Skin of body (tissue), 3 donors: ENCODE measurements at places on chromosomes 5 and 9.

GRCh38 chr5:159263569-159263905, 447 bp downstream of the UBLCP1 start:
- DNase-seq: no peak

DNA sequence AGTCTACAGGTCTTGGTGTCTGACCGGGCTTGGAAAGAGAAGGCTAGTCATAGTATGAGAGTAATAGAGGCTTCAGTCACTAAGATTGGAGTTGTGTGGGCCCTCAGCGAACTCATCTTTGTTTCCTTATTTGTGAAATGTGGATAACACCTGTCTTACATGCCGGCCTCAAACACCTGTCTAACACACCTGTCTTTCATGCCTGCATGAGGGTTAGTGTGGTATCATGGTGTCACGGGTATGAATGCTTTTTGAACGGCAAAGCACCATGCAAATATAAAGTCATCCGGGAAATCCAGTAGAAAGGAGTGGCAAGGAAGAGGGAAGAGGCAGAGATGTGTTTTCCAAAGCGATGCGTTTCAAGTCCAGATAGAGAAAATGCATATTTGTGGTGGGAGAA, 25.5 kb downstream of the GRAMD2B start:
- DNase-seq: no peak

DNA sequence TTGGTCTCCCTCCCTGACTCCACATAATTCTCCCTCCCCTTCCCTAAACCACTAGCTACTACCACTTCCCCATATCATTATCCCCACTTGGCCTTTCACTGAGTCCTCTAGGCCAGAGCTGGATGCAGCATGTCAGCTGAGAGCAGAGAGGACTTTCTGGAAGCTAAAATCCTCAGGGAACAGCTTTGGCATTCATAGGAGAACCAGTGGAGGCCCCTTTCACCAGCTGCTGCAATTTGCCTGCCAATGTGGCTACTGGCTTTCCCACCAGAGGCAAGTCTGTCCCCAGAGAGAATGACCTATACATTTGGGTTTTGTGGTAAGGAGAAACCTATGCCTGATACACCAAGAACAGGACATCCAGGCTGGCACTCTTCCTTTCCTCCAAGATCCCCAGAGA, 14.4 kb downstream of the FAM219A start:
- DNase-seq: no peak

DNA sequence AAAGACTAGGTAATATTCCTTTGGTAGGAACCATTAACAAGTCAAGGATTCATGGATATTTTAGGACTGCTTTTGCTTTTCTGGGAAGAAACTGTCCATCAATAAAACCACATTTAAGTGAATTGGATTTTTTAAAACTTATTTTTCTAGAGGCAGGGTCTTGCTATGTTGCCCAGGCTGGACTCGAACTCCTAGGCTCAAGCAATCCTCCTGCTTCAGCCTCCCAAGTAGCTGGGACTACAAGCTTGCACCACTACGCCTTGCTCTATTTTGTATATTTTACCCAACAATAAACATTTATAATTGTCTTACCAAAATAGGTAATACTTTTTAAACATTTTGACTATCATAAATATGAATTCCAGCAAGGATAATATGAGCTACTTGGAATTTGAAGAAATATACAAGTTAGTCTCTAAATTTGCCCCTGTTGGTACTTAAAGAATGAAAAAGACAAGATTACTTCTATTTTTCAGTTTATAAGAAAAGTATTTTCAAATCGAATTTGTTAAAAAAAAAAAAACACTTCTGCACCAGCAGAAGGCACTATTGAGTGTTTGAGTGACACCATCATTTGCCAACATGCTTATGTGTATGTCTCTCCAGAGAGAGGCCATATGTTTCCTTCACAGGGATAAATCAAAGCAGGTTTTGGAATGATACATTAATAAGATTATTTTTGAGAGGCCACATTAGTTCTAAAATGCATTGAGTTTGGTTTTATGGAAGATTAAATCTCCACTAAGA, 60.0 kb upstream of the CARTPT start:
- DNase-seq: no peak

DNA sequence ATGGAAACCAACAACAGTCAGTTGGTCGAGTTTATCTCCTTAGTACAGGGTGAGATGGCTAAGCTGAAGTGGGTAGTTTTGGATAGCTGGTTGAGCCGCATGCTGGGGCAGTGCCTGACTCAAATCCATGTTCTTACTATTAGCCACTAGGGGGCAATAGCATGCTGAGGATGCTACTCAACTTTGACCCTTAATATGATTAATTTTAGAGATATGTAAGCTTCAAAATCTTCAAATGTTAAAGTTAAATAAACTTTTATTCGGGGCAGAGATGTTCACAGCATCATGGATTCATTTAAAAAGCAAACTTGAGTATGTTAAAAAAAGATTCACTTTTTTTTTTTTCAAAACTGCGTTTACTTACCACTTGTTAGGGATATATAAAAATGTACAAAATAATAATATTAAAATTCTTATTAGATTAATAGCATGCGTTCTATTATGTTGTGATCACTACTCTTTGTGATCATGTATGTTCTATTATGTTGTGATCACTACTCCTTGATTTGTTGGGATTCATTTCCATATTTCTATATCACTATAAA, 57.0 kb downstream of the C9orf153 start:
- peak; percentile 12 for DNase-seq

DNA sequence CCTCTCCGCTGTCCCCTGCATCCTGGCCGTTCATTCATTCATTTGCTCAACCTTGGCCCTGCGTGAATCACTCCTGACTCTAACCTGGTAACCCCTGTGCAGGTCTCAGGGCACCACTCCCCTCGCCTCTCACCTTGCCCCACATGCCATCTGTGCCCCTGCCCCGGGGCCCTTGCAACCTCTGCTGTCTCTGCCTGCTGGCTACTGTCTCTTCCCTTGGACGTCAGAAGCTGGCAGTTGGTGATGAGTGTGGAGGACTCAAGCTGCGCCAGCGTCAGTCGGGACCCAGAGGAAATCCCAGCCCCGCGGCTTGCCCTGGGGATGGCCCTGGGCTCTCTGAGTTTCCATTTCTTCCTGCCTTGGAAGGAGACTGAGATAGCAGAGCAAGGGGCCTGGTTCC, 154.9 kb downstream of the OLFM1 start:
- no peak for DNase-seq
